ENCODE measurements at places on chromosomes 13 and 19.

DNA sequence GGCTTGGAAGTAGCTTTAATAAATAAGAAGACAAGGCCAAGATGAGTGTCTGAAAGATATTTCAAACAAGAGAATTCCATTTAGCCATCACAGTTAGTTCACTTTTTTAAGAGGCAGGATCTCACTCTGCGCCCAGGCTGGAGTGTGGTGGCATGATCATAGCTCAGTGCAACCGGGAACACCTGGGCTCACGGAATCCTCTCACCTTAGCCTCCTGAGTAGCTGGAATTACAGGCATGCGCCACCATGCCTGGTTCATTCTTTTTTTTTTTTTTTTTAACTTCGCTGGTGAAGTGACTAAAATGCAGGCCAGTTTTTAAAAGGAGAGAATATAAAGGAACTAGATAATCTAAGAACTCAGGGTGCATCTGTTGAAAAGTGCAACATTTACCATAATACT, 200.3 kb downstream of the KCTD12 start:
- DNase-seq, result no peak

DNA sequence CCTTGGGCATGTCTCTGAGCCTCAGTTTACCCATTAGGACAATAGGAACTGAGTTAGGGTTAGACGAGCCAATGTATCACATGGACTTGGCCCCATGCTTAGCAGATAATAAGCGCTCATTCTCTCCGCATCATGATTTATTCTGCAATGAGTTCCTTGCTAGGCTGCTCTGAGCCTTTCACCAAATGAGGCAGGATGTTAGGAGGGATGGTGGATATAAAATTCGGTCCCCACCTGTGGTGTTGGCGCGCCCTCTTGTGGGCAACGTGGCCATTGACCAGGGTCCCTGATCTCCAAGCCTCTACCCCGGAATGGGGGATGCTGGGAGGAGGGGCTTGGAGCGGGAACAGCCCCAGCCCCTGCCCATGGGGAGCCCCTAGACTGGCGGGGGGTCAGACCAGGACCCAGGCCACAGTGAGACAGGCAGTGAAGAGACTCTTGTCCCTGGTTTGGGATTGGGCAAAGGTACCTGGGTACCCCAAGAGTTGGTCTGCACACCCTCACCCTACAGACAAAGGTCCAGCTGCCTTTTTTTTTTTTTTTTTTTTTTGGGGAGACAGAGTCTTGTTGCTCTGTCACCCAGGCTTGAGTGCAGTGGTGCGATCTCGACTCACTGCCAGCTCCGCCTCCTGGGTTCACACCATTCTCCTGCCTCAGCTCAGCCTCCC, 43.9 kb downstream of the CERS4 start:
- DNase-seq, result peak; percentile 73

DNA sequence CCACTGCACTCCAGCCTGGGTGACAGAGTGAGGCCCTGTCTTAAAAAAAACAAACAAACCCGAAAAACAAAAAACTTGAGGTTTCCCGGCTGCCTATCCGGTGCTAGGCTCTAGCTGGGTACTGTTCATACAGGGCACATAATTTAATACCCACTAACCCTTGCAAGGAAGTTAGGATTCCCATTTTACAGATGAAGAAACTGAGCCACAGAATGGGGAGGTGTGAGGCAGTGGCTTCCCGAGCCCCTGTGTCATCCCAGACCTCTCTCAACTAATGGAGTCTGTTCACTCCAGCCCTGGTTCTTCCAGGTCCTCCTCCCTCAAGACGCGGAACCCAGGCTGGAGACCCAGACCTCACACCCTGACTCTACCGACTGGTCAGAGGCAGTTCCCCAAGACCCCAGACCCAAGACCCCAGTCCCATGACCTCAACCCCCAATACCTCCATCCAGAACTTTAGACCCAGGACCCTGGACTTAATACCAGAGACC, 576 bp downstream of the APBA3 start:
- no peak for DNase-seq

- peak; percentile 28 for DNase-seq
Observed at GRCh38 chr13:109412283-109412901, 374.0 kb downstream of the IRS2 start.
